ENCODE measurements at places on chromosomes 2 and 18.

DNA sequence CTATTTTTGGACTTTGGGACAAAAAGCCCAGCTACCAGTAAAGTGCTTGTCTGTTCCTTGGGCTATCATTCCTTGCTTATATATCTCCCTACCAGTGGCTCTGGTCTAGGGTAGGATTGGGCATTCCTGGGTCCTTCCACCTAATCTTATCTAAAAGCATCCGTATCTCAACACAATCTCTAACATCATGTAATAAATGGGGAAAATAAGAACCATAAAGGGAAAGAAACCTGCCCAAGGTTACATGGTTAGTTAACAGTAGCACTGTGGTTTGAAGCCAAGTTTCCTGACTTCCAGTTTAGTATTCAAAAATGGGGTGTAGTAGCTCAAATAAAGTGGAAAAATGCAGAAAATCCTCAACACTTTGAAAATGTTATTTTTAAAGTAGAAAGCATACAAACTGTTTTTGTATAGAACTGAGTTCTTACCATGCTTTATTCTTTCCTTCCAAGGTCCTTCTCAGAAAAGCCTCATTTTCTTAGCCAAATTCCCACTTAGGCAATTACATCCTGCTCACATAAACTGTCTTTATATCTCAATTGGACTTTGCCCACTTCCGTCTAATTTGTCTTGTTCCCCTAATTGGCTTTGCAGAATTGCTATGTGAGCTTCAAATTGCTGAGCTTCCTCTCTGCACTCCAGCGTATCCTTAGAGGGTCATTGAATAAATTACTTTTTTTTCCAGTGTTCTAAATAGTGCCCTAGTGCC is 273.1 kb upstream of the UBE2E3 start:
- DNase-seq = no peak

GRCh38 chr2:26780203-26780760 is 5.6 kb upstream of the CENPA start:
- DNase-seq = no peak

- DNase-seq = no peak
Observed at GRCh38 chr2:3041841-3042600, 335.6 kb downstream of the EIPR1 start.

DNA sequence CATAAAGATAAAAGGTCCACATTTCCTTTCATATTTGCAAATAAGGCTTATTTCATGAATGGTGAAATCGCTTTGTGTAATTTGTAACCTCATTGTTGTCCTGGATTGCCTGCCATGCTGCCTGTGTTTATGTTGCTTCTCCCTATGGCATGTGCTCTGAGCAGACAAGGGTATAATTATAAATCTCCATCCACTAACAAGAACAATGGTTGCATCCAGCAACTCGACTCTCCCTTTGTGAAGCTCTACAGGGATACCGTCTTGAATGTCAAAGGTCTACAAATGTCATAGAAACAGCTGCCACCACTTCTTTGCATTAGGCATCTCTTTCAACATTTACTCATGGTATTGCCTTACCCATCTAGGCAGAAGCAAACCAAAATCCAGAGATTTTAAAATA is 209.6 kb downstream of the SLC8A1 start:
- DNase-seq = no peak

DNA sequence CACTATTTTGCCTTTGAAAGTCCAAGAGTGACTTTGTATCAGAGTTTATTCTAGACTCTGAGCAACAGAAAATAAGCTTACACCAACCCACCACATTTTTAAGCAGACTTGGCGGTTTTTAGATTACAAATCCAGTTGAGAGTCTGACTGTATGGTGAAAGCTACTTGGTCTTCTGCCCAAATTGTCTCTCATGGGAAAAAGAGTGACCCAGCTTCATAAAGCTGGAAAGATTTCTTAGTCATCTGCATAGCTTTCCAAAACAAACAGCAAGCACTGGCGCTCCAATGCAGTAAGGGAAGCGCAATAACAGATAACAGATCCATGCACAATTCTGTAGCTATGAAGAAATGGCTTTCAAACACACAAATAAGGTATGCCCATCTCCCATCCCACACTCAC is 7.1 kb downstream of the DSG1 start:
- DNase-seq = no peak

DNA sequence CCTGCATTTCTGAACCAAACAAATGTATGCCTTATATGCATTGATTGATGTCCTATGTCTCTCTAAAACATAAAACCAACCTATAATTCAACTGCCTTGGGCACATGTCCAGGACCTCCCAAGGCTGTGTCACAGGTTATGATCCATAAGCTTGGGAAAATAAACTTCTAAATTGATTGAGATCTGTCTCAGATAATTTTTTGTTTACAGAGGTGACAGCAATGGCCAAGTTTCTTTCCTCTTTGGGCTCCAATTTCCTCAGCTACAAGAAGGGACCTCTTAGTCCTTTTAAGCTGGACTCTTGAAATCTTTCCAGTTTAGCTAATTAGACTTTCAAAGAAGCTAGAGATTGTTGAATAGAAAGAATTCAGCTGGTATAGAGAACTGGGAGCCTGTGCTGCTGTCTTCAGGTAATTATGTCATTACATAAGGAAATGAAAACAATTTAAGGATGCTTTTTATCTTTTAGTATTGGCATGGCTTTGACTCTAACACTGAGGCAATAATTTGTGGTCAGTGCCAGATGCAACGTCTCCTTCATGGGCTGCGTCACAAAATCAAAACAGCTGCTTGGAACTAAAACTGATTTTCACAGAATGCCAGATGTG is 412.1 kb upstream of the TRIB2 start:
- no peak for DNase-seq

GRCh38 chr18:37452015-37452414 is 113.6 kb downstream of the CELF4 start:
- DNase-seq = no peak

GRCh38 chr2:202185156-202185555 is 53.2 kb downstream of the SUMO1 start:
- DNase-seq = no peak

DNA sequence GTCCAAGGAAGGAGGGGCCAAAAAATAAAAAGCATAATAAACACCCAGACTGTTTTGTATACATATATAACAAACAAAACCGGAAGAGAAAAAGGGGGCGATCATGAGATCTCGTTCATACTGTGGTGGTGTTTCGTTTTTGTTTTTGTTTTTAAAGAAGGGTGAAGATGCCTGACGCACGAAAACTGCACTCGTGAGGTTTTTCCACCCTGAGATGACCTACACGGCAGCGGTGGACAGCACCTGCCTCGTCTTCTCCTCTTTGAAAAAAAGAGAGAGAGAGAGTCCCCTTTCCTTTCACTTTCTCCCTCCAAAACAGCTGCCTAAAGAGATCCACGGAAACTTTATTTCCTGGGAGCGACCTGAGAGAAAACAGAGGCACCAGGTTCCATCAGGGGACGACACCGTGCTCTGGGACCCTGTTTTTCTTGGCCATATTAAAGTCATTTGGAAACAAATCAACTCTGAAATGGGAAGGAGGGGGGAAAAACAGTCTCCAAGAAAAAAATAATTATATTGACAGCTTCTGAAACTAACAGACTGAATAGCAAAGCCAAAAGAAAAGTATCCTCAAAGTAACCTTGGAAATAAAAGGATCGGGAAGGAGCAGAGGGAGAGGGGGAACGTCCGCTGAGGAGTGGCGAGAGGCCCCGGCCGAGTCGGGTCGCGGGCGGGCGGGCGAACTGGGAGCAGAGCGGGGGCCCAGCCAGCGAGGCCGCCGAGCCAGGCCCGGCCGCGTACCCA is 3.5 kb downstream of the POU3F3 start:
- no peak for DNase-seq

GRCh38 chr2:65901756-65902155 is 469.4 kb upstream of the SPRED2 start:
- DNase-seq = no peak

DNA sequence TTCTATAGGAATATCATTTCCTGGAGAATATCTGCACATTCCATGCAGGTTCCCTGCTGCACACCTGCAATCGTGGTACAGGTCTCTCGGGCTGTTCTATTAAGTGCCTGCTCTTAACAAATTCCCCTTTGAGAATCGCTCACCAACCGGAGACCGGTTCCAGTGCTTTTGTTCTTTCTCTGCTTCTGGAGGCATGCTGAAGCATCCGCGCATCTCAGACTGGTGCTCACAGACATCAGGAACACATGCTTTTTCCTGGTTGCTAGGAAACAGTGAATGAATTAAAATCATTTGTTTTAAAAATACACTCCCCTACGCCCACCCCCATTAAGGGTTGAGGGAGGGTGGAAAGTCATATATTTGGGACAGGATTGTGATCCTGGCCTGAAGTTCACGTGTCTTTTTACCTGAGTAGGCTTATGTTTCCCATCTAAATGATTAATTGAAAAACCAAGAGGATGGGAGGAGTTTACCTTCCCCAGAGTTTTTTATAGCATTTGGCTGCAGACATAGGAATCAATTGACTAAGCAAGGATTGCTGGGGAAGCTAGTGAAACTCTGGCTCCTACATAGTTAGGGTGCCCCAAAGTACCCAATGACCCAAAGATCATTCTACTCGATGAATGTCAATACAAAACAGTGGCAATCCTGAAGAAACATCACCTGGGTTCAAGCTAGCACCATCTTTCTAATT is at the start of gene C2orf80:
Gene C2orf80, minus strand, starts transcription at position 221 of the 694 bp plus-strand sequence. CDS start 3,044 bp downstream, outside the sequence.
- DNase-seq = no peak

Data from activated CD8-positive, alpha-beta memory T cell treated with anti-CD3 and anti-CD28 coated beads for 48 hours (primary cell).